ENCODE measurements at places on chromosomes 13 and 19.

DNA sequence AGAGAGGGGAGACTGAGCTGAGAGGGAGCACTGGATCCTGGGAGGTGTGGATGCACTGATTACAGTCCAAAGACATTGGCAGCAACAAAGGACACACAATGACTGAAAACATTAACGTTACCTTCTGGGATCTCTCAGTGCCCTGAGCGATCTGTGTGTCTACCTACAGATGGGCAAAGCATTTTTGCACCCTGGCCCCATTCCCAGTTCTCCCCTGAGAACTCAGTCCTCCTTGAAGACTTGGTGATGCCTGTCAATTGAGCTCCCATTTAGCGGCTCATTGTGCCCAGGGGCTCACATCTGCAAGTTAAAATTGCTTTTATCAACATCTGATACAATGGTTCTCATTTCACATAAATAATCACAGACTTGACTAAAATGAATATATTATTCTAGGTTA is 62.5 kb downstream of the CDADC1 start:
- DNase-seq: no peak

DNA sequence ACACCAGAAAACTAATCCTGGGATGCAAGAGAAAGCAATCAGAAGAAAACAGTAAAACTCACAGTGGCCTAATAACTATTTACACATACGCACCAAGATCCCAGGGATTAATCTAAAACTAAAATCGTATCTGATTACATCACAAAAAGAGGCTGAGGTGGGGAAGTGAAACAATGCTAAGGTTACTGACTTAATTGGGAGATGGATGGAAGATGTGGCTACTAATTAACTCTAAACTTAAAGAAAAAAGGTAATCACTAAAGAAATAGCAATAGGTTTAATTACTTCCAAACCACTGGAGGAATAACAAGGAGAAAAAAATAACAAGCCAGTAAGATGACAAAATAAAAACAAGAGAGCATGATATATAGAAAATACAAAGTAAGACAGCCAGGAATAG is 50.4 kb downstream of the NUFIP1 start:
- DNase-seq: no peak

GRCh38 chr13:41495044-41495443 is 37.7 kb downstream of the RGCC start:
- no peak for DNase-seq

DNA sequence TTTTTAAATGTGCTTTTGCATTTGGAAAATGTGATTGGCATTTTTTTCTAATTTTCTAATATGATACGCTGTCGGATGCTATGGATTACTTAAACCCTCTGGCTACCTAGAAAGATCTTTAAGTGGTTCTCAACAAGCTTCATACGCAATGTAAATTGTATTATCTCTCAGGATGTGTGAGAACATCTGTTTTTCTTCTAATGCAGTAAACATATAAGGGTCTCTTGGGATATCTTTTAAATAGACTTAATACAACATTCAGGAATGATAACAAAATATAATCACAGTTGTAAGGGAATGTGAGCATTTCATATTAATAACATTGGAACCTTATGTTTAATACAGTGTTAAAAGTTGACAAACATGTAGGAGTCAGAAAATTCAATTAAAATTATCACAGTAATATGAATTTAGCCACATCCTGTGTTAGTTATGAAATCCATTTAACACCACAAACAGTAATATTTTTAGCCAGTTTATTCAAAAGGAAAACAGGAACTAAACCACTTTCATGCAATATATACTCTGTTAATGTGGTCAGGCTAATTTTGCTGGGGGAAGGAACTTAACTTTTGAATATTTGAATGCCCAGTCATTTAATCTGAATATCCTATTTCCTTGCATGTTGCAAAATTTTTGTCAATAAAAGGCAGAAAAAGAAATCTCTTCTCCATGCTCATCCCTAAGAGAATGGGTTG is 15.0 kb upstream of the ALOX5AP start:
- no peak for DNase-seq

GRCh38 chr13:52896827-52897659 is 48.6 kb upstream of the PCDH8 start:
- DNase-seq: no peak

- peak; percentile 11 for DNase-seq
Observed at GRCh38 chr13:113092776-113093579, 12.6 kb upstream of the F7 start.

DNA sequence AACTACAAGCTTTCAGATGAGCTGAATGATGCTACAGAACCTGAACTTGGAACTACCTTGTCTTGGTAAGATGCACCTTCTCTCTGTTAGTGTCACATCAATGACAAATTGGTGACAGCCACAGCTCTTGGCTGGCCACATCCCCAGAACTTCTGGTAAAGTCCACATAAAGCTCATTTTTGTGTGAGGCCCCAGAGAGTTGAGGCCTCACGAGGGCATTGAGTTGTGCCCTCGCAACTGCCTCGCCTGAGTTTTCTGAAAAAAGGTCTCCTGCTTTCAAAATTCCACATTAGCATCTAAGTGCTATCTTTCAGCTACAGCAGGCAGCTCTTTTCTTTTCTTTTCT is 42.6 kb downstream of the MRPL57 start:
- no peak for DNase-seq

GRCh38 chr13:96033220-96034015 is 19.8 kb downstream of the UGGT2 start:
- no peak for DNase-seq

- DNase-seq: no peak
Observed at GRCh38 chr19:41114132-41114531, at the start of gene CYP2F1. Gene CYP2F1, plus strand, starts transcription at chr19:41114432. Its CDS starts 1,757 bp downstream, at chr19:41116189.

- DNase-seq: no peak
Observed at GRCh38 chr13:82597747-82598146, 1284.5 kb downstream of the SLITRK1 start.

DNA sequence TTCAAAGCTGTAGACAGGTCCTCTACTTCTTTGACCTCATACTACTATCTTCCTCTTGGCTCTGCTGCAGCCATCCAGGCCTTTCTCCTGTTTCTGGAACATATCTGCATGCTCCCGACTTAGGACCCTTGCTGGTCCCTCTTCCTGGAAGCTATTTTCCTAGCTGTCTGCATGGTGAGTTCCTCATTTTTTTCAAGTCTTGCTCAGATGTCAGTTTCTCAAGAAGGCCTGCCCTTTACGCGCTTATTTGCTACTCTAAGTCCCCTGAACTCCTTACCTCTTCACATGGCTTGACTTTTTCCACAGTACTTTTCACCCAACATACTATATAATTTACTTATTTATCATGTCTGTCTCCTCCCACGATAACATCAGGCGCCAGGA is 31.4 kb downstream of the DNAJC3 start:
- DNase-seq: no peak

DNA sequence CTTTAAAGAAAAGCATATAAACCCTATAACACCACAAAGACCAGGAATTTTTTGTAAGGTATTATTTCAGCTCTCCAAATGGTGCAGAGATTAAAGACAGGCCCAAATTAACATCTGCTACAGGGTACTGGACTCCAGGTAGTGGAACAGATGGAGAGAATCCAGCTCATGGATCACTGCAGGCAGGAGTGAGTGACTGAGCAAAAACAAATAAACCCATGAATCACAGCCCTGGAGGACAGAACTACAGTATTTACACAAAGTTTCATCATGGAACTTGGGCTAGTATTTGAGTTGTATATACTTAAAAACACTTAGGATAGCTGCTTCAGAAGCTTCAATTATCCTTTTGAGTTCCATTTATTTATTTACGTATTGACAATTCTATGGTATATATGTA is 132.8 kb upstream of the SPRY2 start:
- DNase-seq: no peak

DNA sequence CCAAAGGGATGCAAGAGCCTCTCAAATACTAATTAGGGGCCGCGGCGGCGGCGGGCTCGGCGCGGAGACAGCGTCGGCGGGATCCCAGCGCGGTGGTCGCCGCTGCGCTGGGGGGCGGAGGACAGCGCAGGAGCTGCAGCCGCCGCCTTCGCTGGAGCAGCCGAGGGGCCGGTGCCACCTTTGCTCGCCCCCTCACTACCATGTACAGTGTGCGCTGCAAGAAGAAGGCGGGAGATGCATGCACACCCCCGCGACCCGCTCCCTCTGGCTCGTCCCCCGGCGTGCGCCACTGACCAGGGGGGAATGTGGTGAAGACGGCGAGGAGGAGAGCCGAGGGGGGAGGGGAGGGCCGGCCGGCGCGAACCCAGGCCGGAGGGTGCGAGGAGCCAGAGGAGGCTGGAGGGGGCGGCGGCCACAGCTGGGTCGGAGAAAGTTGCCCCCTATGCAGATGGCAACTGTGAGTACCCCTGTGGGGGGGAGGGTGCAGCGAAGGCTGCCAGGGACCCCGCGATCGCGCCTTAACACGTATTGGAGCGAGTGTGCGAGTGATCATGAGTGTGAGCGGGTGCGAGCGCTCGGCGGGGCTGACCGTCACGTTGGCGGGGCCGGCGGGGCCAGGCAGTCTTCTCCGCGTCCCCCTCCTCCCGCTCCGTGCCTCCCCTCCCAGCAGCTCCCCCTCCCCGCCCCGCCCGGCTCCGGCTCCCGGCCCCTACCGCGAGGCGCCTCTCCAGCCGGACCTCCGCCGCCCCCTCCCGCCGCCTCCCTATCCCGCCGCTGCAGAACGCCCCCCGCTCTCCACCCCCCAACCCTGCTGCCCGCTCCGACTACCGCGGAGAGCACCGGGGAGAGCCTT is 808 bp downstream of the SLITRK5 start:
- DNase-seq: no peak

- no peak for DNase-seq
Observed at GRCh38 chr13:56864451-56864850, 276.3 kb upstream of the PRR20A start.

DNA sequence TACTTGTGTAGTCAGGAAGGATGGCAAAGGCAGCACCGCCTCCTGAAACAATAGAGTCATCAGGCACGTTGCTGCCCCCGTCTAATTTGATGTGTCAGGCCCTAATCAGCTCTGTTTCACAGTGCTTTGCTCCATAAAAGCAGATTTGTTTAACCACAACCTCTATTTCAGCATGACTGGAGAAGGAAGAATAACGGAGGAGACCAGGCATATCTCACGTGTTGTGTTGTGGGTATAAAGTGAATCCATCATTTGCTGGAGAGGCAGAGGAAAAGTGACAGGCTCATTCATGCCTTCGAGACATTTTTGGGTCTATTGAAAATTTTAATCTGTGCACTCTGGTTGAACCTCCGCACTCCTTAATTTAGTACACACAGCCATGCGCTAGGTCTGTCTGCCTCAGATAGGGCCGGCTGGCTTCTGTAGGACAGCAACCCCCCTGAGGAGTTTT is 940.4 kb upstream of the SLC10A2 start:
- no peak for DNase-seq

DNA sequence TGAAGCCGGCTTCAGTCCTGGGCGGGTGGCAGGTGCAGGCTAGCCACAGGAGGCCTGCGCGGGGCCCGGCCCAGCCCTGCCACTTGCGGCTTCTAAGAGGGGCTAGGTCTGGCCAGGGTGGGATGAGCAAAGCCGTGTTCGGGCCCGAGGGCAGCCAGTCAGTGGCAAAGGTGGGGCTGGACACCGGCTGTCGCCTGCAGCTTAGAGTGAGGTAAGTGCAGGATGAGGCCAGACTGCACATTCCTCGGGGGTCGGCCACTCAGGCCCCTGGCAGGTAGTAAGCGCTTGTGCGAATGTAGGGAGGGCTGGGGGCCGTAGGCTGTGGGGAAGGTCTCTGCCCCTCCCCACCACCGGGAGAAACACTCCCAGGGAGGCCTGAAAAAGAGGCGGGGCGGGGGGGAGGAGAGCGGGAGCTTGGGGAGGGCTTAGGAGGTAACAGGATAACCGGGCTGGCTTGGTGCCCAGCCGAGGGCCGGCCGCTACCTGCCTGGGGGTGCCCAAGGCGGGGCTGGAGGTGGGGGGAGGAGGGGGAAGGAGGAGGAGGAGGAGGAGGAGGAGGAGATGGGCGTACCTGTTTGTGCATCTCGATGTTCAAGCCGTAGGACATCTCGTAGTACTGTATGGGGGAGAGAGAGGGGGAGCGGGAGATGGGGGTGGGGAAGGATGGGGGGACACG is 6.4 kb downstream of the TLE5 start:
- DNase-seq: no peak

DNA sequence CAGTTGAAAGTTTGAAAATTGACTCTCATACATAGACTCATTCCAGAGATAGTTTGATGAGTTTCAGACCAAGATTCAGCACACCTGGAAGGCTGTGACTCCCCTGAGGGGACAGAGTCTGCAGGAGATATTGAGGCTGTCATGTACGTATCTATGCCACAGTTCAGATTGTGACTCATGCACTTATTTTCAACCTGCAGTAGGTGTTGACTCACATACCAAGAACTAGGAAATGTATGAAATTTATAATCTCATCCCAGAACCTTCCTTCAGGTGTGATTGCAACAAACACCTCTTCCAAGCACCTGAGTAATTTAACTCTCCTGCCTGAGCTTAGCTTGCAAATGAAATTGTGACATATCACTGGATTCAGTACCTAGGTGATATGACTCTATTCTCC is 64.4 kb upstream of the ZNF43 start:
- no peak for DNase-seq

- no peak for DNase-seq
Observed at GRCh38 chr13:68998056-68998455, 1109.6 kb upstream of the ATXN8OS start.

- no peak for DNase-seq
Observed at GRCh38 chr13:48292650-48293049, 10.9 kb upstream of the RB1 start.

DNA sequence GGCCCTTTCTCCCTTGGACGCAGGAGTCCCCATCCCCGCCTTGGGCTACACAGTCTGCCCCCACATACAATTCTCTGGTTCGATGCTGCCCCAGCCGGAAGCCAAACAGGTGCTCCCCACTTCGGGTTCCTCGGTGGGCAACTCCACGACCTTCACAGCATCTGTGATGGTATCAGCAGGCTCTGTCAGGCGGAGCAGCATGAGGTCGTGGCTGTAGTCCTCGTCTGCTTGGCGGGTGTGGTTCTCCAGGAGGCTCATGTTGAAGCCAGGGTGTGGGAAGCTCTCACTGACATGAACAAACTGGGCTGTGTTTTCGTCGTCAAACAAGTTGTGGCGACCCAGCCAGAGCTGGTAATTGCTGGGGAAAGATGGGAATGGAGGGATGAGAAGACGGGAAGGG is 3.5 kb downstream of the KLK1 start:
- DNase-seq: no peak

DNA sequence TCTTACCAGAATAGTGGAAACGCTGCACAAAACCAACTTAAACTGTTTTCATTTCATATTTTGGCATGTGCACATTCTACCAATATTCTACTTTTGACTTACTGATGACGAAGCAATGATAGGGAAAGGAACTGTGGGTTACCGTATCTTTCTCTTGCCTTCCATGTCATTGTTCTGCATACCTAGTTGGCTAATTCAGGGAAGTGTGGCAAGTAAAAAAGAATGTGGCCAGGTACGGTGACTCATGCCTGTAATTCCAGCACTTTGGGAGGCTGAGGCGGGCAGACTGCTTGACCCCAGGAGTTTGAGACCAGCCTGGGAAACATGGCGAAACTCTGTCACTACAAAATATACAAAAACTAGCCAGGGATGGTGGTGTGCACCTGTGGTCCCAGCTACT is 108.2 kb downstream of the SIPA1L3 start:
- no peak for DNase-seq

GRCh38 chr13:29081036-29081435 is 260.9 kb downstream of the MTUS2 start:
- DNase-seq: no peak

GRCh38 chr13:24304620-24305019 is 4.8 kb upstream of the C1QTNF9 start:
- DNase-seq: no peak

GRCh38 chr19:50368649-50369570 is 3.5 kb upstream of the NAPSA start:
- DNase-seq: peak; percentile 82

GRCh38 chr19:45763691-45764294 is 5.3 kb downstream of the SIX5 start:
- DNase-seq: no peak

GRCh38 chr13:82436099-82436585 is 1446.1 kb downstream of the SLITRK1 start:
- DNase-seq: no peak

All from left cardiac atrium (tissue), 4 donors.